Activated T-cell treated with anti-CD3 and anti-CD28 coated beads for 4 hours (primary cell): ENCODE measurements at places on chromosomes 16 and 17.

- no peak for DNase-seq
These were observed 15.0 kb downstream of the TRIM25 start for GRCh38 chr17:56898874-56899273.

DNA sequence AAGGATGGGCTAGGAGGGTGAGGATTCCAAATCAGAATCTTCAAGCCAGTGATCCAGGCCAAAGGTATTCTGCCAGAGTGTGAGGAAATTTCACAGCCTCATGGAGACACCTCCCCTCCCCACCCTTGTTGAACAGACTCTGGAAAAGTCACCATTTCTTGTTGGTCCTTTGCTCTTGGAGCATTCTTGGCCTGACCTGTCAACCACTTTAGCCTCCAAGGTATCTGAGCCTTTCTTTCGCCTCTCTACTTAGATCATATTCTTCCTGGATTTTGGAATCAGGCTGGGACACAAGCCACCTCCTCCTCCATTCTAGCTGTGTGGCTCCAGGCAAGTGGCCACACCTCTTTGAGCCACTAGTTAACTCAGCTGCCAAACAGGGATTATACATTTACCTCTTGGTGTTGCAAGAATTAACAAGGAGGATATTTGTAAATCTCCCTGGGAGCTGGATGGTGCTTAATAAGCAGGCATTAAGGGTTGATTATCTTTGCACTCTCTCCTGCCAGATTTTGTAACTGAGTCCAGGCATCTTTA, 193.5 kb downstream of the WWOX start:
- DNase-seq, result no peak

DNA sequence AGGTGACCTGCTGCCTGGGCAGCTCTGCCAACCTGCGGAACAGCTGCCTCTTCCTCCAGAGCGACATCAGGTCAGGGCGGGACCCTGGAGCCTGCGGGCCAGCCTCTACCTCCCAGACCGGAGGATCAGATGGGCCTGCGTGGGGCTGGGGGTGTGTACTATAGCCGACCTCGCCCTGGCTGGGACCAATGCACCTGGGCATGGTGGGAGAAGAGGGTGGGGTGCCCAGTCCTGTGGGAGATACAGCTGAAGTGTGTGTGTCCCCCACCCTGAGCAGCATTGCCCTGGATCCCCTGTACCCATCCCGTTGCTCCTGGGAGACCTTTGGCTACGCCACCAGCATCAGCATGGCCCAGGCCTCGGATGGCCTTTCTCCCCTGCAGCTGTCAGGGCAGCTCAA, 19.3 kb downstream of the CASKIN2 start:
- DNase-seq, result no peak

DNA sequence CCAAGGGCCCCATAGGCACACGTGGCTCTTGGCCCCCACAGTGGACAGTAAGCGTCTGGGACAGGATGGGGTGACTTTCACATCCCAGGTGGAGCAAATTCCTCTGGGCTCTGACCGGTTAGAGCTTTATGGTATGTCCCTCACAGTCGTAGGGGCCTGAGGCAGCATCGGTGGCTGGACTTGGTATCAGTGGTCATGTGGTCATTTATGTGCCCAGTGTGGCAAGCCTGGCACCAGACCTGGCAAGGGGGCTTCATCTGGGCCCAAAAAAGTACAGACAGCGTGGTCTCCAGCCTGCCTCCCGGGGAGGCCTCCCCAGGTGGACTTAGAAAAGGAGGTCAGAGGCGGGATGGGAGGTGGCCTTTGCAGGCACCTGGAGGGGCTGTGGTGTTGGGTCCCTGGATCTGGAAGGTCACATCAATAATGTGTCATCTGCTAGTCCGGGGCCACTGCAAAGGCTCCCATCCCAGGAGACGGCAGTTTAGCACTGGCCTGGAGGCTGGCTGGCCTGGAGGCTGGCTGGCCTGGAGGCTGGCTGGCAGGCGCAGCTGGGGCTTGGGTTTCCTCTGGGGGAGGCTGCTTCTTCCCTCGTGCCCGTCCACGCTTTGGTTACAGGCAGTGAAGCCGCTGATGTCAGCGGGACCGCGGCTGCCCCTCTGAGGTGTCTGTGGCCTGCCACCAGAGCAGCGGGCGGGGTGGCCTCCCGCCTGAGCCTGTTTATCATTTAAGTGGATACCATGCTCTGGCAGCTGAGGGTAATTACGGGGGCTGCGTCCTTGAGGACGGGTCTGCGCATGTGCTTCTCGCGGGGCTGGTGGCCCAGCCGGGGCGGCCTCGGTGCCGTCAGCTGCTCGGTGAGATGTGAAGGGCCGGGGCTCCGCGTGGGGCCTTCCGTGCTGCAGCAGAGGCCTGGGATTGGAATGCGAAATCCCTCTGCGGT, 20.7 kb upstream of the CBX4 start:
- no peak for DNase-seq

- DNase-seq, result no peak
These were observed 131.2 kb downstream of the IRF8 start for GRCh38 chr16:86030116-86030515.

GRCh38 chr17:37054894-37055293, 106.1 kb downstream of the AATF start:
- no peak for DNase-seq

DNA sequence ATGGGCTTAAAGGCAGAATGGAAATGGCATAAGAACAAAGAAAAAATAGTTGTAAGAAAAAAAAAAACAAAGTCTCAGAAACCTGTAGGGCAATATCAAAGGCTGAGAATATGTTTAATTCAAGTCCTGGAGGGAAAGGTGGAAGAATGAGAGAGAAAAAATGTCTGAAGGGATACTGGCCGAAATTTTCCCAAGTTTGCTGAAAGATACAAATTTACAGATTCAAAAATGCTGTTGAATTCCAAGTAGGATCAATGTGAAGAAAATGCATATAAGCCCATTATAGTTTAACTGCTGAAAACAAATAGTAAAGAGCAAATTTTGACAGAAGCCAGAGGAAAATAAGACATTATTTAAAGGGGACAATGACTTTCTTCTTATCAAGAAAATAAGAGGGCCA, 6.6 kb upstream of the USP22 start:
- no peak for DNase-seq

GRCh38 chr17:73749337-73749823, 105.1 kb upstream of the SDK2 start:
- DNase-seq, result no peak

DNA sequence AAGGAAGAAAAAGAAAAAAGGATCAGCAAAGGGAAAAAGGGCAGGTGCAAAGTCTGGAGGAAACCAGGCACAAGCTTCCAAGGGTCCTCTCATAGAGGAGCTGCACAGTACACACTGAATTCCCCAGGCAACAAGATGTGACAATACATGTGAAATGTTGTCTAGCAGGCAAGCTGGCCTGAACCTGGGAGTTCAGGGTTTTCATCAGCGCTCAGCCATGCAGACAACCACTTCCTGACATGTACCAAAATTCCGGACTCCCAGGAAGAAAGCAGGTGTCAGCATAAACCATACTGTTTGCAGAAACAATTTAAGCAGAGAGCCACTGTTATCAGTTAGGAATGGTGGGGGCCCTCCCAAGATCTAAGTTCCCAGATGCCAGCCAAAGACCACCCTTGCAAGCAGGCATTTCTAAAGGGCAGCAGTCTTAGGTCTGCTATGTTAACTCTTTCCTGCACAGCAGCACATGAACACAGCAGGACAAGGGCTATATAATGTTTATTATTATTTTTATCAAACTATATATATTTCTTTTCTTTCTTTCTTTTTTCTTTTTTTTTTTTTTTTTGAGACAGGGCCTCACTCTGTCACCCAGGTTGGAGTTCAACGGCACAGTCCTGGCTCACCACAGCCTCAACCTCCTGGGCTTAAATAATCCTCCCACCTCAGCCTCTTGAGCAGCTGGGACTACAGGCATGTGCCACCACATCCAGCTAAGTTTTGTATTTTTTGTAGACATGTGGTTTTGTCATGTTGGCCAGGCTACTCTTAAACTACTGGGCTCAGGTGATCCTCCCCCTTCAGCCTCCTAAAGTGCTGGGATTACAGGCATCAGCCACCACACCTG, 10.1 kb downstream of the TK2 start:
- no peak for DNase-seq

DNA sequence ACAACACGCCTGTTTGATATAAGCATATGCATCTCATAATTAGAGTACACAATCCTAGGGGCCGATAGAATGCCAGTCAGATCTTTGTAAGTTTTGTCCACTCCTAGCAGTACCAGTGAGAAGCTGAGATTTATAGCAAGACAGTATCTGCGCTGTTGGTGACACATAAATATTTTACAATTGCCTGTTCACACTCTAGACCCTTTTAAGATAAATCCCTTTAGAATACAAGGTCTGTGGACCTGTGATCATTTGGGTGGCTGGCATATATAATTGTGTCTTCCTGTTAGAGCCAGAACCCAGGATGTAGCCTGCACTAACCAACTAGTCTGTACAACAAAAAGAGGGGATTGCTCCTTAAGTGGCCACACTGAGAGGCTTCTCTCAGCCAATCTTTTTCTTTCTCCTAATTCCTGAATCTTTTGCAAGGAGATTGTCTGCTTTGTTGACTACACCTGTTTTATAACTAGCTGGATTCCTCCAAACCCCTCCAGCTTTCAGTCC, 74.7 kb downstream of the WIPI1 start:
- no peak for DNase-seq

GRCh38 chr17:81434072-81434471, 38.8 kb downstream of the BAHCC1 start:
- DNase-seq, result no peak

- DNase-seq, result no peak
These were observed 36.5 kb upstream of the TOB1 start for GRCh38 chr17:50902372-50903353.

- DNase-seq, result no peak
These were observed 747.1 kb downstream of the KCNJ2 start for GRCh38 chr17:70916469-70916868.

DNA sequence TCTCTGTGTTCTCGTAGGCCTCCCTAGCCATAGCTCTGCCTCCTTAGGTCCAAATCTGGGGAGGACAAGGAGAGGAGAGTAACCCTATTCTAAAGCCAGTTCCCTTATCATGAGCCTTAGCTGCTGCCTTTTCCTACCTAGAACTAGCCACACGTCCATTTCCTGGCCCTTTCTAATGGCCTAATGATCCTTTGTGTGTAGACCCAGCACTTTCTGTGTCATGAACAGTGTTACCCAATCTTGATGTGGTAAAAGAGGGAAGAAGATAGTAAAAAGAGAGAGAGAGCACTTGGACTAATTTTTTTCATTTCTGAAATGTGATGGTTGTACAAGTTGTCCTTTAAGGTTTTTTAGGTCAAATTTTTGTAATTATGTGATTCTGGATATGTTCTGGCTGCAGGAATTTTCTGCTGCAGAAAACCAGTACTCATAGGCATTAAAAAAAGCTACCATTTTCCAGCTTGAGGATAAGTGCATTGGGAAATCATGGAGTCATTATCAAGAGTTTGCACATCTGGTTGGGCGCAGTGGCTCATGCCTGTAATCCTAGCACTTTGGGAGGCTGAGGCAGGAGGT, 18.2 kb downstream of the CASC3 start:
- no peak for DNase-seq

- no peak for DNase-seq
These were observed 62.9 kb downstream of the IL21R start for GRCh38 chr16:27464626-27465482.

DNA sequence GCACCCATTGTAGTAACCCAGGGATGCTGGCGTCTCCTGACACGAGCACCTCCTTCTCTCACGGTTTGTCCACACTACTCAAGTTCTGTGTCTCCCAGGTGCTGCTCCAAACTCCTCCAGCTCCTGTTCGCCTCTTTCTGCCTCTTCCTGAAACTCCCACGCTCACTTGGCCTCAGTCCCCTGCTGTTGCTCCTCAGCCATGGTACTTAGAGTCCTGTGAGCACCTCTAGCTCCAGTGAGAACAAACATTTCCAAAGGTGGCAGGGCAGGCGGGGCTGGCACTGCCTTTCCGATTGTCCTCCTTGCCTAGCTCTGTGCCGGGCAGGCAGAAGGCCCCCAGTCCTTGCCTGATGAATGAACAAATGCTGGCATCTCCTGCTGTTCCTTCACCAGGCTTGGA, 146.1 kb downstream of the SDK2 start:
- DNase-seq, result no peak

- no peak for DNase-seq
These were observed 14.8 kb downstream of the TEKT5 start for GRCh38 chr16:10679921-10680320.

- DNase-seq, result peak; percentile 45
These were observed 994 bp downstream of the CLTC start for GRCh38 chr17:59620518-59621259.

GRCh38 chr17:32222621-32223020, 43.0 kb upstream of the RHBDL3 start:
- no peak for DNase-seq

DNA sequence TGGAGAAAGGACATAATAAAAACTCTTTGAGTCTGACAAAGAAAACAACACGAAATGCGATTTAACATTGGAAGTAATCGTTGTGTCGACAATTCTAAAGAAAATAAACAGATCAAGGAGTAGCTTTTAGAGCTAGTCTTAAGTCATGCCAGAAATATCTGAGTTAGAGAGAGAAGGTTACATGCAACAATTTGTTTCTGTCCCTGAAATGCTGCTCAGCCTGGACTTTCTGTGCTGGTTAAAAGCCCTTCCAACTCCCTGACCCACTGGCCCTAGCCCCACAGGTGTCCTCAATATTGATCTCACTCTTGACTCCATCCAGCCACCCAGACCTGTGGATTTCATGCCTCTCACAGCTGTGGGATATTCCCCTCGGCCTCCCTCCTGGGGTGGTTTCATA, 33.2 kb upstream of the TEX2 start:
- DNase-seq, result no peak

DNA sequence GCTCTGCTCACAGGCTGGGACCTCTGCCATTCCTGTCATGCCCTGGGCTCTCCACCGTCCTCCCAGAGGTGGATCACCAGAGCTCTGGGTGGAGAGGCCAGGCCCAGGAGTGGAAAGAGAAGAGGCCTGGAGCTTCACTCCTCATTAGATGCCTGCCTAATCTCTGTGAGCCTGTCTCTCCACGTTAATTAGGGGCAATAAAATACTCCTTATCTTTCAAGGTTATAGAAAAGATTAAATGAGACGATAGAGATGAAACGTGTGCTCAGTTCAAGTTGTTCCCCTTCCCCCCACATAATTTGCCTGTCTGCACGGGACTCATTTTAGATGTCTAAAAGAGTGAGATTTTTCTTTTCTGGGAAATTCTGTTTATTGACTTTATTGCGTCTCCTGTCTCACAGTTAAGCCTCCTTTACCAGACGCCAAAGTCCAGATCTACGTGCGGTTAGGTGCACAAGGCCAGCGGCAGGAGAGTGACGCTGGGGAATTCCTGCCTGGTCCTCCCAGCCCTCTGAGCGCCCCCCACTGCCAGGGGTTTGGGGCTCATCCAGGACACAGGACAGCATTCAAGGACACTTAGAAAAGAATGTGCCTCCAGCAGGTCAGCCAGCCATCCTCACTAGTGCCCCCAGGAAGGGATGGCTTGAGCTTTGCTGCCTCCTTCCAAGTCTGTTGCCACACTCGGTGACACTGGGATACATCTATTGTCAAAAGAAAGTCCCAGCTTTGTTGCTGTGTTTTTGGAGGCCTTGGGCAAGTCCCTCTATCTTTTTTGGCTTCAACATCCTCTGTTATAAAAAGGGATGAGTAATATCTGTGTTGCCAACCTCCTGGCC, 42.3 kb downstream of the TBX4 start:
- DNase-seq, result no peak
